HS-5 (cell line): ENCODE measurements at places on chromosomes 4 and X.

DNA sequence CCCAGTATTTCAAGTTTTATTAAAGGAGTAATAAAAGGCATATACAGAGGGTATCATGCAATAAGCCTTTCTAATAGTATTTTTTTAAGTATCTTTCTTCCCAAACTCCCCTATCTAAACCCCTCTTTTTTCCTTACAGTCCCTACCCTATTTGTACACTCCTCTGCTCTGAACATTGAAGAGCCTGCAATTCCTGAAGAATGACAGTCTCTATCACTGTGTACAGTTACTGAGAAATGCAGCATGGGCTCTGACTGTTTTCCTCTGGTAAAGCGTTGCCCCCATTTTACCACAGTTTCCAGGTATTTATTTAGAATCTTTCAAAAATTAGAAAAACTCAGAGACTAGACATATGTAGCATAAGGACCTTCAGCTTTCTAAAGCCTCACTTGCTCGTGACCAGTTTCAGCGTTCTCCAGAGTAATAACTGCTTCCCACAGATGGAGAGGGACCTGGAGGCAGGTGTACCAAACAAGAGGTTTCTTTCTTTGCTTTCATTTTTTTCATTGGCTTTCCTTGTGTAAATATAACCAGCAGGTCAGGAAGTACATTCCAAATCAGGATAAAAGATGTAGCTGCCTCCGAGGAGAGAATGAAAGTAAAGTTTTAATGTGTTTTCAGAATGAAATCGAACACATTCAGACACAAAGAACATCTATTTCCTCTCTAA lies 230.8 kb downstream of the CFAP299 start:
- DNase-seq, result no peak

DNA sequence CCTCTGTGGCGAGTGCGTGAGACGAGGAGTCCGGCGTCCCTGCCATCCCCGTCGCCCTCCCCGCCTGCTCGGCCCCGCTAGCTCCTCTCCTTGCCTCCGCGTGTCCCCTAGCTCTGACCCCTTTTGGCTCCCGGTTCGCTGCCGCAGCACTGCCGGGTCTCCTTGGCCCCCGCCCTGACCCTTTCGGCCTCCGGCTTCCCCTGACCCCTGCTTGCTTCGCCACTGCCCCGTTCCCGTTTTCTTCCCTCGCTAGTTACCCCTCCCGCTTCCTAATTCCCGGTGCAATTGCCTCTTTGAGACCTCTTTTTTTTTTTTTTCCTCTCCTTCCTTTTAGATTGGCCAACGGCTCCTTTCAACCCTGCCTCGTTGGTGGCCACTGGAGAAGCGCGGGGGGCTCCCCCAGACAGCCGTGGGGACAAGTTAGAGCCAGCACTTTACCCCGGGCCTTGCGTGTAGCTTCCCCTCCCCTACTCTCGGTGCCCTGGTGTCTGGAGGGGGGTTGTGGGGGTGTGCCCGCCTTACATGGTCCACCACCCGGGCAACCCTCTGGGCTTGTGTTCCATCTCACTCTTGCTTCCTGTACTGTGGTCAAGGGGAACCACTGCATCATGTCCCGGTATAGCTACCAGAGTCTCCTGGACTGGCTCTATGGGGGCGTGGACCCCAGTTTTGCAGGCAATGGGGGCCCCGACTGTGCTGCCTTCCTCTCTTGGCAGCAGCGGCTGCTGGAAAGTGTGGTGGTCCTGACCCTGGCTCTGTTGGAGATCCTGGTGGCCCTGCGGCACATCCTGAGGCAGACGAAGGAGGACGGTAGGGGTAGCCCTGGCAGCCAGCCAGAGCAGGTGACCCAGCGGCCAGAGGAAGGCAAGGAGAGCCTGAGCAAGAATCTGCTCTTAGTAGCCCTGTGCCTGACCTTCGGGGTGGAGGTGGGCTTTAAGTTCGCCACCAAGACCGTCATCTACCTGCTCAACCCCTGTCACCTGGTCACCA lies 548 bp downstream of the TMEM164 start:
- DNase-seq, result no peak

DNA sequence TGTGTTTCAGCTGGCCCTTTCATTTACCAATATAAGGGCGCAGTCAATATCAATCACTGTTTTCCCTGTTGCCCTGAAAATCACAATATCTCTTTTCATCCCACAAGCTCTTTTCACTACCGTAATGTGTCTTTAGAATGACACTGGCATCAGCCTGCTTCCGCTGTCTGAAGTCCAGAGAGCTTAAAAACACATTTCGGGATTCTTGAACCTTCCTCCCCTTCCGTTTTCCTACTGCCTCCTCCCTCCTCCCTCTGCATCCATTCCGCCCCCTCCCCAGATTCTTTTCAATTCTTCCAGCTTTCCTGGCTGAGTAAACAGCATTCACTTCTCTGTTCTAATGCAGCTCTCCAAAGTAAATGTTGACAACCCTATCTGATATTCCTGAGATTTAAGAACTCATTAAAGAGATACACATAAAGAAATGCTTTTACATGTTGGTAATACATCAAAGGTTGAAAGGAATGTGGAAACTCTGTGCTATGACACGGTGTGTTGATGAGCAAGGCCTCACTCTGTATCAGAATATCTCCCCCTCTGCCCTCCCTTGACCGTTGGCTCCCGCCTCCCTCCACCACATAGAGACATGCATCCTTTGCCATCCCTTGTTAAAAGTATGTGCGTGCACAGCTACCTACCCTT lies 83.5 kb upstream of the SPRY1 start:
- no peak for DNase-seq

DNA sequence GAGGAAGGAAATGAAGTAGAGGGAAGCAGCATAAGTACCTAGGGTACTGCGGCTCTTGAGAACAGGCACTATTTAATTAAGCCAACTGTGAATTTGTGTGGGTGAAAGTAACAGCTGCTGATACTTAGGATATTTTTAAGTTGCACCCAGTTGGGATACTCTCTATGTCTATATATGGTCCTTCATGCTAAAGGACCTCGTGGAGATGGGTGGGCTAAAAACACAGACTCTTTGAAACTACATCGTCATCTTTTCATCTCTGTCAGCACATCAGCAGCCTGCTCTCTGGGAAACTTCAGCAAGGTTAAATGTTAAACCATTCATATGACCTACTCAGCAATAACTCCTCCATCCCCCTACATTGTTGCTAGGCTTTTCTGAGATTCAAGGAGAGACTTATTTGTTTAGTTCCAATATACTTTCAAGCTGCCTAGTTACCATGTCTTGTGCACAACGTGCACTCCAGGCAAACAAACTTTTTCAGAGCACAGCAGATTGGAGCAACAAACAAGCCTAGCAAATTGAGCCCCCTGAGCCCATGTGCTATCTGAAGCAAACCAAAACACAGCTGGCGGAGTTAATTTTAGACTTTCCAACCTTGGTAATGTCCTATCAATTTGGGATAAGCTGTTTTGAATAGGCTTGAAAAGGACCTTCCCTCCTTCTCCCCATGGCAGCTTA lies 6.2 kb upstream of the MOB1B start:
- DNase-seq, result no peak

- DNase-seq, result no peak
Measured at GRCh38 chrX:70262952-70263567, 3.1 kb upstream of the P2RY4 start.

DNA sequence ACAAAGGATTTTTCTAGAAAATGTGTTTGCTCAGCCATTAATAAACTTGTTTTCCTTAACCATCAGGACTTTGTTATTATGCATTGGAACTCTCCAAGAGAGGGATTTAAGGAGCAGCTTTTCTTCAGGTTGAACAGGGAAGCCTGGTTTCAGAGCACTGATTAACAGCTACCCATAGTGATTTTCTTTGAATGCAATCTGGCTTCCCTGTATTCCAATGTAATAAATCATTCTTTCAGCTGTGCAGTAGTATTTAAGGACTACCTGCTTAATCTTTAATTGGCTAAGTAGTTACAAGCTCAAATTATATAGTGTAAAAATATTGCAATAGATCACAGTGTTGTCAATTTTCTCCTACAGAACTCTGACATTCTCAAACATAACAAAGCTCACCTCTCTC lies 77.5 kb downstream of the TMEM156 start:
- DNase-seq, result no peak
